ENCODE measurements at places on chromosomes 16 and 17. TPM values are rescaled to one million over a fixed set of nuclear protein-coding genes. Genes with fewer than 3 reads are reported as not detected.

PMFBP1 gene
- polyA plus RNA-seq, result 6.2 TPM

TOX3 gene
- polyA plus RNA-seq, result 30.0 TPM

PHF23 gene
- polyA plus RNA-seq, result 64.3 TPM

HBZ gene
- polyA plus RNA-seq, result 3.1 TPM

FBXO39 gene
- polyA plus RNA-seq, result 0.06 TPM

RPA1 gene
- 119 TPM for polyA plus RNA-seq

DNA sequence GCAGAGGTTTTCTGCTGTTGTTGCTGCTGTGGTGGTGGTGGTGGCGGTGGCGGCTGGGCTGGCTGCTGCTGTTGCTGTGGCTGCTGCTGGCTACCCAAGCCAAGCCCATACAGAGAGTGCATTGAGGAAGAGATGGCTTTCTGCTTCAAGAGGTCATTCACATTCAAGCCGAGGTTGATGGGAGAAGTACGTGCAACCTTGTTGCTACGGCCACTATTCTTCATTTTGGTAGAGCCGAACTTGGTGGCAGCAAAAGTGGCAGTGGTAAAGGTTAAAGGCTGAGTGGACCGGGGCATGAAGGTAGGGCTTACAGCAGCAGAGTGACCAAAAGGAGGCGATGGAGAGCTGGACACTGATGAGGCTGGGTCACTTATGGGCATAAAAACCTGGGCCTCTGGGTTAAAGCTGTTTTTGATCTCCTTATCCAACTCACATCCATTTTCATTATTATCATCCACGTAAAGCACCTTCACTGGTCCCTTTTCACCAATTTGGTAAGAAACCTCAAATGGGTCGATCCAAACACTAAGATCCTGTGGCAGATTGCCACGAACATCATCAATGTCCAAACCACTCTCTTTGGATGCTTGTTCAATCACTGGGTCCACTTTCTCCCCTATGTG, 2.8 kb downstream of the TOB1 start:
- DNase-seq, result no peak

- no peak for DNase-seq
These were observed 690.5 kb upstream of the SOX9 start for GRCh38 chr17:71430281-71430680.

DNA sequence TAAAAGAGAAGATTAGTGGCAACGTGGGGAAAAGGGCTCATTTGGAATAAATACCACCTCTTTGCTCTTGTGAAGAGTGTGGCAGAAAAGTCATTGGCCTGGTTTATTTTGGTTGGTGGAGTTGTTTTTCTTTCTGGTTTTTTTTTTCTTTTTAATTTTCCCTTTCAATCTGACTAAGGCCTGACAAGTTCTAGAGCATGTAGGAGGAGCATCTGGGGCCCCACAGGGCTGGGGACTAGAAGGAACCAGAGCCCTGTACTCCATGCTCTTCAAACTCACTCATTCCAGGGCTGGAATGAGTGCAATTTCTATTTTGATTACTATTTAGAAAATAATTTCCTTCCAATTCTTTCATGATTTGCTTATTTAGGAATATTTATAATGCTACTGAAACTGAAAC, 13.3 kb downstream of the IRX5 start:
- no peak for DNase-seq

- peak; percentile 64 for DNase-seq
These were observed 114.4 kb downstream of the SEC14L1 start for GRCh38 chr17:77254951-77255825.

- no peak for DNase-seq
These were observed 6.6 kb downstream of the ABI3 start for GRCh38 chr17:49216953-49217650.

DNA sequence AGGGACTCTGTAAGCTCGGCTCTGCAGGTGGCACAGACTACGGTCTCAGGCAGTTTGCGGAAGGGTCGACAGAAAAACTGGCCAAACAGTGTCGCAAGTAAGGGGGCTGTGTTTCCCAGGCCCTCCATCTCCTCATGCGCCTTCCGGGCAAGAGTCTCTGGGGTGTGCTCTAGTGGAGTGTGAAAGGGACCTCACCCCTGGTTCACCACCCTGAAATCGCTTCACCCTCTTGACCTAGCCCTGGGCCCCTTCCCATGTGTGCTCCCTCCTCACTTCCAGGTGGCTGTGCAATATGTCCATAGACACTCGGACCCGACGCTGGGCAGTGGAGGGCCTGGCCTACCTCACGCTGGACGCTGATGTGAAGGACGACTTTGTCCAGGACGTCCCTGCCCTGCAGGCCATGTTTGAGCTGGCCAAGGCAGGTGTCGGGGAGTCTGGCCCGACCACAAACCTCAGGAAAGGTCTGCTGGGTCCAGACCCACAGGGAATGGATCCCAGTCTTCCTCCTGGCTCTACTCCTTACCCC, 22.3 kb downstream of the UNC45B start:
- no peak for DNase-seq

DNA sequence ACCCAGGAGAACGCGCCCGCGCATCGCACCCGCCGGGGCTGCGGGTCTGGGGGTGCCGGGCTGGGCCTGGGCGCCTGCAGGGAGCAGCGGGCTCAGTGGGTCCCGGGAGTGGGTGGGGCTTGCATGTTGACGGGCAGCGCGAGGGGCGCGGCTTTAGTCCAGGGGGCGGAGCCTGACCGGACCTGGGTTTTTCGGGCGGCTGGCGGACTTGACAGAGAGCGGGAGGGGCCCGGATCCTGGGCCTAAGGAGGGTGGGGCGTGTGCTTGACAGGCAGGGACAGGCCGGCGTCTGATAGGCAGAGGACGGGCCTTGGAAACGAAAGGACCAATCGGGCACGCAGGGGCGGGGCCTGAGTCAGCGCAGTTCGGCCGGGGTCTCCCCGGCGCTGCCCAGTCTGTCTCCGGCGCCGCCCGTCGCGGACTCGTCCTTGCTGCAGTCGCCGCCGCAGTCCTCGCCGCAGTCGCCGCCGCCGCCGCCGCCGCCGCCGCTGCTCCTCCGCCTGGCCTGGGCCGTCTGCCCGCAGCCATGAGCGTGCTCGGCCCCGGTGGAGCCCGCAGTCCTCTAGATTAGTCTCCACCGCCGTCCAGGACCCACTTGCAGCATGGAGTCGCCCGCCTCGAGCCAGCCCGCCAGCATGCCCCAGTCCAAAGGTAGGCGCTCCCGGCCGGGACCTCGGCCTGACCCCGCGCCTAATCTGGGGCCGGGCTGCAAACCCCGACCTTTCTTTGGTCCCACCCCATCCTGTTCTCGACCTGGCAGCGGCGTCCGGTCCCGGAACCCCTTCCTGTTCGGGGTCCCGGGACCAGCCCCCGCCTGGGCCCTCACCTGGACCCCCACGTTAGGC, at the start of gene MAP2K3:
Gene MAP2K3 (plus strand): TSS at position 393 of the 845 bp plus-strand sequence. CDS start 210 bp downstream, at position 603.
- DNase-seq, result peak; percentile 99

DNA sequence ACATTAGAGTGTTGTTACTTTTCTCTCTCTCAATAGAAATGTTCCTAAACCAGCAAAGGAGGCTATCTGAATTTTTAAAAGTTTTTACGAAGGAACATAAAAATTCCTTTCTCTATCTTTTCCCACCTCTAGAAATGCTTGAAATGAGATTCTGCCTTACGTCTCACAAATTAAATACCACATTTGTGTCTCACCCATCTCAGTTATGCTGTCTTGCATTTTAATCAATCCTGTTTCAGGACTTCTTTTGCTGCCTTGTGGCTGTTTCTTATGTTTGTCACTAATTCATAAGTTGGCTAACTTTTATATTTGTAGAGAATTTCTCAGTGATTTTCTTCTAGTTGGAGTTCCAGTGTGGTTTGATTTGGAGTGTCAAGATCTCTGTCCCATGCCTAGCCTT, 3.5 kb downstream of the OMG start:
- no peak for DNase-seq

GRCh38 chr16:63806794-63807506, 1314.9 kb downstream of the CDH11 start:
- DNase-seq, result no peak

GRCh38 chr16:64138621-64139020, 983.2 kb downstream of the CDH11 start:
- DNase-seq, result no peak

GRCh38 chr16:67709050-67709449, 10.1 kb downstream of the GFOD2 start:
- no peak for DNase-seq

GRCh38 chr16:56617212-56618085, 8.1 kb upstream of the MT1E start:
- DNase-seq, result no peak

DNA sequence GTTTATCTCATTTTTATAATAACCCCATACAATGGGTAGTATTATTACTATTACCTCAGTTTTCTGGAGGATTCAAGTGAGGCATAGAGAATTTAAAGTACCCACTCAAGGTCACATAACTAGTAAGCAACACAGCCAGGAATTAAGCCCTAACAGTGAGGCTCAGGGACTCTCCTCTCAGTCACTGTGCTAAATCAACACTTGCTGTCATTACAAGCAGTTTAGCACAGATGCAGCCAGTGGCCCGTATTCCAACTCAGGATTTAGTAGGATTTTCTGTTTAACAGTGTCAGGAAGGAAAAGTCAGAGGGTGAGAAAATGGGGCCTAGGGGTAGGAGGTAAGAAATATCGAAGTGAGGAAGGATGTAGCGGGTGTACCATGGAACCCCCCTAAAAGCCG, 536.9 kb downstream of the TMEM114 start:
- no peak for DNase-seq

GRCh38 chr17:69431835-69432234, 17.3 kb downstream of the MAP2K6 start:
- DNase-seq, result no peak

DNA sequence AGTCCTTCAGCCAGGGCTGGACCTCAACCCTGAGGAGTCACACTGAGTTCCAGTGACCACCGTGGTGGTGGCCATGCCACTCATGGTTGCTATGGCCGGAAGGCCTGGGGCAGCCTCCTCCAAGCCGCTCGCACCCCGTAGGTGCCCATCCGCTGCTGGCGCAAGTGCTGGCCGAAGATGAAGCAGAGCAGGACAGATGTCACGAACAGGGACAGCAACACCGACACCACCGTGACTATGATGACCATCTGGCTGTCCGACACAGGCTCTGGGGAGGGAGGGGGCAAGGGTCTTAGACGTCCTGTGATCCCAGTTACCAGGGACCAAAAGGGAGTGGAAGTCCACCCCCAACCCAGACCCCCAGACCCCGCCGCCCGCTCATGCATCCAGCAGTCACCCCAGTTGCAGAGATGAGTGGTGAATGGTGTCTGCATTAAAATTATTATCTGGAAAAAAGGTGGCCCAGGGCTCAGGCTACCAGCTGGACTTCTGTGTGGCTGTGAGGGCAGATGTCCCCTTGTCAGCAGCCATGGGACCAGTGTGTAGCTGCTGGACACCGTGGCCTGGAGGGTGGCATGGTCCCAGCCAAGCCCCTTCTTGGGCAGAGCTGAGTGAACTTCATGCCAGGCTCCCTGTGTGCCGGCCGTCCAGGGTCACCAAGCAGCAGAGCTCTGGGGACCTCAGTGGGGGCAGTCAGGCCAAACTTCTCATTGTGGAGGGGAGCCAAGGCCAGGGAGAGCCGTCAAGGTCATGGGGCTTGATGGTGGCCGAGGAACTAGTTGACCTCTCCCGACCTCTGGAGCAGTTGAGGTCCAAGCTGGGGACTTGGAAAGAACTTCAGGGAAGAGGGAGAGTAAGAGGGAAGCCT, 4.7 kb downstream of the PRR29 start:
- DNase-seq, result no peak

DNA sequence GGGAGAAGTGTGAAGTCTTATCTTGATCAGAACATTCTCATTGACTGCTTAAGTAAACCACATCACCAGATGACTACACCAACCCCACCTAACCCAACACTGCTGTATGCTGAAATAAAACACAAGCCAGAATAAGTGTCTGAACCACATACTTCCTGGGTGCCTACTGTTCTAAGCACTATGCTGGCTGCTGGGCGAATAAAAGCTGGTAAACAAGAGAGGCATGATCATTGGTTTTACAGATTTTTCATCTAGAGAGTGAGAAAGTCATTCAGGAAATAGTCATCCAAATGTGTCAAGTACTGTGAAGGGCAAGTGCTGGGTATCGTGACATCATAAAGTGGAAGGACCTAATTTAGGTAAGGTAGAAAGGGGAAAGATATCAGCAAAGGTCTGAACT, 199.0 kb upstream of the SOX9 start:
- DNase-seq, result no peak

GRCh38 chr17:19670908-19671307, 22.4 kb downstream of the ALDH3A2 start:
- no peak for DNase-seq

DNA sequence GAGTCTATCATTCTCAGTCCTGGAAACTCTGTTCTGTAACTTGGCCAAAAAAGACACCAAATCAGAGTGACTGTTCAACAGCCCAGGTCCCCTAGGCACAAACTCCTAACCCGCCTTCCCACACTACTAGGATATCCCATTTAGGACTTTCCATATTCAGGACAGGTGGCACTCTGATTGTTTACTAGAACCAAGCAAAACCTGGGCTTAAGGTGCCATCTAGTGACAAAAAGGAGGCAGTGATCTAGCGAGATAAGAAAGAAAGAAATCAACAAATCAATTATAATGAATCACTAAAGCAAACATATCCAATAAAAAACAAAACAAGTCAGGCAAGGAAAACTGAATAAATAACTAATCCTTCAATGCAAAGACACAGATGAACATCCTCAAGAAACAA, 203.9 kb downstream of the CEP112 start:
- no peak for DNase-seq

DNA sequence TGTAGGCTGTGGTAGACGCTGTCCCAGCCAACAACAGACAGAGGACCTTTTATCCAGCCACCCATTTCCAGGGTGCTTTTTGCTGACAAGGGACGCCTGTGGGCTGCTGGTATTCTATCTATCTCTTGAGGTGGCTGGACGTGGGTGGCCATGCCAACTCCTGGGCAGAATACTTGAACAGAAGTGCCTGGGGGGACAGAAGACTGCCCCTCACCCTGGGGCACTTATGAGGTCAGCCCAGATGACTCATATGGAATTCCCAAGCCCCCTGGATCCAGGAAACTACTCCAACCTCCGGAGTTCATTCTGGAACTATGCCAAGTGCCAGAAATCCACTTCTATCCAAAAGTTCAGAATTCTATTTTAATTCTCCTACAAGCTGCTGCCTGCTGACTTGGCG, 61.3 kb downstream of the CDRT4 start:
- no peak for DNase-seq

GRCh38 chr16:14528306-14528705, 101.8 kb downstream of the PARN start:
- no peak for DNase-seq
